M059J (cell line): ENCODE measurements at places on chromosomes 7 and 10. TPM values are rescaled to one million over a fixed set of nuclear protein-coding genes. Genes with fewer than 3 reads are reported as not detected.

The OR2A5 gene
- not detected in 2 replicates for total RNA-seq

The OPALIN gene
- total RNA-seq = not detected in 2 replicates

The C7orf33 gene
- not detected in 2 replicates for total RNA-seq

The HOXA9 gene
- 66.1 and 66.8 TPM in 2 replicates for total RNA-seq

The ITPRID1 gene
- total RNA-seq = not detected in 2 replicates

The ATXN7L1 gene
- total RNA-seq = 7.7 and 30.2 TPM in 2 replicates

The POLL gene
- total RNA-seq = 3.3 and 6.6 TPM in 2 replicates

The ALOX5 gene
- not detected in 2 replicates for total RNA-seq

The CLRN3 gene
- total RNA-seq = not detected in 2 replicates

The BLVRA gene
- 30.6 and 43.6 TPM in 2 replicates for total RNA-seq

The POLR2J gene
- total RNA-seq = 59.8 and 81.8 TPM in 2 replicates

The HELLS gene
- total RNA-seq = 52.8 and 95.2 TPM in 2 replicates

The OR6B1 gene
- not detected in 2 replicates for total RNA-seq

The EBF3 gene
- not detected in 2 replicates for total RNA-seq

The GHRHR gene
- not detected in 2 replicates for total RNA-seq

The POLR2J2 gene
- total RNA-seq = 0.71 TPM in 1 of 2 replicates, not detected in the other

The GPR37 gene
- 3.8 and 6.2 TPM in 2 replicates for total RNA-seq

The C7orf57 gene
- total RNA-seq = 0.25 and 0.62 TPM in 2 replicates

The RSPH10B2 gene
- total RNA-seq = 0.15 TPM in 1 of 2 replicates, not detected in the other

The DENND2A gene
- 11.5 and 19.9 TPM in 2 replicates for total RNA-seq

The IFIT2 gene
- total RNA-seq = 42.5 and 58.0 TPM in 2 replicates

The STEAP1B gene
- 1.2 and 3.1 TPM in 2 replicates for total RNA-seq

The NFE2L3 gene
- 38.2 and 51.3 TPM in 2 replicates for total RNA-seq

The PIP4K2A gene
- total RNA-seq = 18.9 and 26.6 TPM in 2 replicates

The ARHGAP22 gene
- total RNA-seq = 11.5 and 18.9 TPM in 2 replicates

The SLC26A3 gene
- not detected in 2 replicates for total RNA-seq

The TDRD1 gene
- total RNA-seq = not detected in 2 replicates

The FXYD4 gene
- total RNA-seq = not detected in 2 replicates

The XRCC2 gene
- total RNA-seq = 9.4 and 11.2 TPM in 2 replicates

The PNLIPRP2 gene
- not detected in 2 replicates for total RNA-seq

The PRR15 gene
- total RNA-seq = 0.17 TPM in 1 of 2 replicates, not detected in the other

The TFPI2 gene
- 18.5 and 28.7 TPM in 2 replicates for total RNA-seq

The H2BK1 gene
- total RNA-seq = not detected in 2 replicates

The NEUROD6 gene
- total RNA-seq = not detected in 2 replicates

The TMEM213 gene
- not detected in 2 replicates for total RNA-seq
